CD4-positive, alpha-beta T cell treated with Interleukin-6 at 100 ng/mL for 8 hours (primary cell): ENCODE measurements at places on chromosomes 3 and 15.
A peak's percentile ranks its signal among the peaks of the same experiment; 100 is the strongest.

DNA sequence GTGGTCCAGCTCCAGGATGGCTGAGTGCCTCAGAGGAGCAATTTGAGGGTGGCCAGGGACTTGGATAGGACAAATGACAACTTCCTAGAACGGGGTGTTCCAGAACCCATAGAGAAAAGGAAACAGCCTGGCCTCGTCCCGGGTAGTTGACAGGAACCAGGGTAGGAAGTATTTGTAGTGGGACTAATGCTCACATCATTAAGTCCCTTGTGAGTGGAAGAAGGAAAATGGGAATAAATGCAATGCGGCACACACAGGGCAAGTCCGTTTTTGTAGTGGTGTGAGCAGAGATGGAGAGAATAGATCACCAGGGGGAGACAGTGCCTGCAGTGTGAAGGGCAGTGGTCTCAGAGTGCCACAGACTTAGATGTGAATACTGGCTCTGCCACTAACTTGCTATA is 19.6 kb downstream of the TIMP4 start:
- no peak for DNase-seq

DNA sequence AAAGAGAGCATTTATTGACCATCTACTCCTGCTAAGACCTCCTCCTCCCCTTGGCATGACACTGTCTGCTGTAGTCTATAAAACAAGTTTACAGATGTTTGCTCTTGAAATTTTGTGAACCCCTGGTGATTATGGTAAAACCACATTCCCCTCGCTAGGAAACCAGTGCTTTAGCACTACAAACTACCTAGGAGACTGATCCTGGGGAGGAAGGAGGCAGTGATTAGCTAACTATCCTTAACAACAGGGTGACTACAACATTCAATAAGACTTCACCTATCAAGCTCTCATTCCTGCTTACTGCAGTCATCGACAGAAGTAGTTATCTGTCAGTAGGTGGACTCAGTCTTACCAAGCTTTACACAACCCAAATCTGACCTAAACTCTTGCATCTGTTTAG is 371.3 kb downstream of the TUSC7 start:
- no peak for DNase-seq

DNA sequence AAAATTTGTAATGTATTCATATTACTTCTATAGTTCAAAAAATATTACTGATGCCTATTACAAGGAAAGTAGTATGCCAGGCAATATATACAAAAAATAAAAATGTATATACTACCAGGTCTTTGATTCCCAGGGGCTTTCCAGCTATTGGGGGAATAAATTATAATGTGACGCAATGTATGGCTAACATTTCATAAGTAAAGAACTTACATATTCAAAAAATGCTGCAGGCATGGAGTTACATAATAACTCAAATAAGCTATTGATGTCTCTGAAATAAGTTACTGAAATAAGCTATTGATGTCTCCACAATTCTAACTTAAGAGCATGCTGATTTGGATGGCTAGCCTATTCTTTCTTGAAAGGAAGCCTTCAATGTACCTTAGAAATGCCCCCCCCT is 30.2 kb downstream of the MCCC1 start:
- no peak for DNase-seq

DNA sequence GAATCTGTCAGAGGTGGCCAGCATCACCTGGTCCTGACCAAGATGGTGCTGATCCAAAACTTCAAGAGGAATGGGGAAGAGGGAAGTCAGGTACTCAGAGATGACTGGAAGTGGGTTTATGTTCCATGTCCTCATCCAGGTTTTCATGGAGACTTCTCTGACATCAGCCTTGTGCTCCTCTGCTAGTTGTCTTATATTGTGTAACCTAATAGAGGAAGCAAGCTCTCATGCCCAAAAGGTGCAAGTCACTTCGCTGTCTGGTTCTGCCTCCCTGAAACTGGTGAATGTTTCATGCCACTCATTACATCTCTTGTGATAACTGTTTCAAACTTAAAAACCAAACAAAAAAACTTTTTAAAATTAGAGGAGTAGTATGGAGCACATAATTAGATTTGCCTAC is 127.2 kb upstream of the MANF start:
- DNase-seq, result no peak

DNA sequence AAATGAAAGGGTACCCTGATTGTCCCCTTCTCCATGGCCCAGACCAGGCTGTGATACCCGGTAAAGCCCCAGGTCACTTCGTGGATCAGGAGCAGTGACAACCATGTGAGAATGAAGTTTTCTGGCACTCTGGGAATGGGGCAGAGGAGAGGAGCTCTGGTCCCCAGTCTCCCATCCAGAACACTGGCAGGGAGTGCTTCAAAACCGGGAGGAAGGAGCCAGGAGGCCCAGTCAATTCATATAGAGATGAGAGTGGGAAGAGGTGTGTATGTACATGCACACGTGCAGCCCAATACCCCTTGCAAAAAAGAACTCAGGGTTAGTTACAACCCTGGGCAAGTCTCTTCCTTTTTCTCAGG is 101.4 kb upstream of the TLE3 start:
- DNase-seq, result no peak

- DNase-seq, result no peak
Measured at GRCh38 chr3:62134061-62134496, 239.3 kb downstream of the FEZF2 start.

DNA sequence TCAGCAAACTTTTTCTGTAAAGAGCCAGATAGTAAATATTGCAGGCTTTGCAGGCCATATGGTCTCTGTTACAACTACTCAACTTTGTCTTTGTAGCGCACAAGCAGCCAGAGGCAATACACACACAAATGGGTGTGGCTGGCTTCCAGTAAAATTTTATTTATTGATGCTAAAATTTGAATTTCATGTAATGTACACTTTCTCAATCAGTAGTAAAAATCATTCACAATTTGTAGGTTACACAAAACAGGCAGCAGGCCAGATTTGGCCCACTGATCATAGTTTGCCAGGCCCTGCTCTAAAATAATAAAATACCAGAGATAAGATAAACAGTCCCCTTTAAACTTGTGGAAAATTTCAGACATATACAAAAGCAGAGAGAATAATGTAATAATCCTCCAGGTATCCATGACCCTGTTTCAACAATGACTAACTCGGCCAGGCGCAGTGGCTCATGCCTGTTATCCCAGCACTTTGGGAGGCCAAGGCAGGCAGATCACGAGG is 330.3 kb downstream of the SHQ1 start:
- no peak for DNase-seq

- no peak for DNase-seq
Measured at GRCh38 chr3:24405057-24405456, 89.6 kb downstream of the THRB start.

- DNase-seq, result no peak
Measured at GRCh38 chr3:159732172-159733111, 256.2 kb upstream of the IL12A start.

GRCh38 chr3:59872128-59872527 is 822.3 kb upstream of the CFAP20DC start:
- no peak for DNase-seq

GRCh38 chr3:121748680-121749275 is 763 bp downstream of the GOLGB1 start:
- DNase-seq, result peak; percentile 9

DNA sequence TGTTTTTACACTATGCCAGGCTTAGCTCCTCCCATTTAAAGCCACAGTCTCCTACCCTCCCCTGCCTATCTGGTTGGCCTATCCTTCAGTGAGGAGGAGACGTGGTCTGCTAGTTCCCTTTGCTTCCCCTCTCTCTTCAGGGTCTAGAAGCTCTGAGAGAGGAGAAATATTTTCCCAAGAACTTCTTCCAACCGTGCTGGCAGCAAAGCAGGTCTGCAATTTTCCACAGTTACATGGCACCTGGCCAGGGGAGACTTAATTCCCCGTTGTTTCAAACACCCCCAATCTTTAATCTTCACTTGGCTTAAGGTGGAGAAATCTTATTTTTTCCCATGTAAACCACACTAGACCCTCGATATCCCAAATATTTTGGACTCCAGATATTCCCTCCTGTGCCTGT is 149.5 kb upstream of the MCTP2 start:
- no peak for DNase-seq

DNA sequence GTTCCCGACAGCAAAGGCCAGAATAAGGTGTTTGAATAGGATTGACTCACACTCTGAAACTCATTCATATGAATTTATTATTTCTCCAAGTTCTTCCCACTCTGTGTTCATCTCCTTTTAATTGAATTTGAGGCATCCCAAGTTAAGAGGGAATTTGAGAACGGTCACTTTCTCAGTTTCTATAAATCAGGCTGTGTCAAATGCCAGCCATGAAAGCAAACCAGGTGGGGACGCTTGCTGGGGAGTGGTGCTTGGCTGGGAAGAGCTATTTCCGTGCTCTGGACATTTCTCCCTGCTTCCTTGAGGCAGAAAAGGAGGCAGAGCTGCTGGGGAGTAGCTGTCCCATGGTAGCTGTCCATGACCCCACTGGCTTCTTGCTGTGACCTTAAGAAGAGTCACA is 116.6 kb downstream of the FBN1 start:
- DNase-seq, result no peak

DNA sequence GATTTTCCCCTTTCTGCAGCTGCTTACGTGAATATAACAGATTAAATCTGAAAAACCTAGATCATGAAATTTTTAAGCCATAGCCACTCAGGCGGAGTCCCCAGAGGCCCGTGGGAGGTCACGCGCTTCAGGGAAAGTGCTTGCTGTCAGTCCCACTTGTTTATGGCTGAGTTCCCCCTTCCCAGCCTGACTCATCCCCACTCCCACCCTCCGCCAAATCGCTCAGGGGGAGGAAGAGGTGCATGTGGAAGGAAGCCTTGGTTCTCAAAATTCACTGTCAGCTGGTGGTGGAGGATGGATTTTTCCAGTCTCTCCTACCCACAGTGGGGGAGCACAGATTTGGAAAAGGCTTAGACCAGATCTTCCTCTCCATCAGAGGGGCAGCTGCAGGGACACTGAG is 67.4 kb downstream of the CORO2B start:
- no peak for DNase-seq

DNA sequence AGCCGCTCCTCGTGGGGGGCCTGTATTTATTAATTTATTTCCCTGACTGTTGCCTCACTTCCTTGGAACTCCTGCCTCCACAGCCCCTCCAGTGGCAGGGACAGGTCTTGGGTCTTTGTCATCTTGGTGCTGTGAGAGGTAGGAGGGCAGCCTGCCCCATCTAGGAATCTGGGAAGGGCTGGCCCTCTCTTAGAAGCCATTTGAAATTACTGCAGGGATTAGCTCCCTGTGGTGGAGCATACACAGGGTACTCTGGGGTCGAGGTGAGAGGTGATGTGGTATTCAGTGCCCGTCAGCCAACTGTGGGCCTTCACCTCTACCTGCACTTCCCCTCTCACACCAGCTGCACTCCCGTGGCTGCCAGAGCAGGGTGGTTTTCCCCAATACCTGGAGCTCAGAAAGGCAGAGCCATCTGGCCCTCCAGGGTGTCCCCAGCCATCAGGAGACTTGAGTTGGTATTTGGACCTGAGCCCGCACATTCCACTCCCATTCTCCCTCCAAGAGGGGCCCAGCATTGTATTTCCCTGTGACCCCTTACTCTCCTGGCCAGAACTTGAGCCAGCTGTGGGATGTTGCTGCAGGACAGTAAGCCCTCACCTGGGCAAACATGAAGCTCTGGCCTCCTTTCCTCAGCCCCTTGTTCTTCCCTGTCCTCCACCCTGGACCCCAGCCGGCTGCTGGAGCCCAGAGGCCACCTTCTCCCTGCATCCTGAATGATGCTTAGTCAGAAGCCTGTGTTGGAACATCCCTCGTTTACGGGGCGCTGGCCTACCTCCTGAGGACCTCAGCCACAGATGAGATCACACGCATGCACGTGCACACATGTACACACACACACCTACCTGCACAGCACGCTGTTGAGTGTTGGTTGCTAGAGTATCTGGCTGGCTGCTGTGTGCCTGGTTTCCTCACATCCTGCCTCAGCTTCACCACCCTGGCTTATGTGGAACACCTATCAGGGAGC is 2.0 kb upstream of the JMJD7 start:
- DNase-seq, result no peak

DNA sequence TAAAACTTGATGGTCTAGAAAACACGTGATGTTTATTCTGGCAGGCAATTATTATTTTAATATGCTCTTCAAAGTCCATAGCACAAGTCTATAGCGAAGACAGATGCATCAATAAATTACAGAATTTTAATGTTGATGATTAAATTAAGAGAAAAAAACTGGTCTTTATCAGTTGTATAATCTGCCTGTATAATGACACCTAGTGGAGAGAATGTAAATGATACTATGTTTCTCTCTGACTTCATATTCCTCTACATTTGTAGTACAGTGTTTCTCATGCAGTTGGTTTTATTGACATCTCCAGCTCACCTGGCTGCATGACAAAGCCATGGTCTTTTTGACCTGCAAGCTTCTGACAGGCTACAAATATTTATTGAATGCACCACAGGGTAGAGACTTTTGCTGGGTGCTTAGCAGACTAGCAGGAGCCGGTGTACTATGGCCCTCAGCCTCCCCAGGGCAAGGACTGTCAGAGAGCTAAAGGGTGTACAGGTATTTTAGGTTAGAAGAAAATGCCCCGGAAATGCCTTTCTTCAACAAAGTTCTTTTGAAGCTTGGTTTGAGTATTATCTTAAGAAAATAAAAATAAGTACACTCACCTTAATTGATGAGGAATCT is 289.9 kb downstream of the GAP43 start:
- DNase-seq, result no peak

DNA sequence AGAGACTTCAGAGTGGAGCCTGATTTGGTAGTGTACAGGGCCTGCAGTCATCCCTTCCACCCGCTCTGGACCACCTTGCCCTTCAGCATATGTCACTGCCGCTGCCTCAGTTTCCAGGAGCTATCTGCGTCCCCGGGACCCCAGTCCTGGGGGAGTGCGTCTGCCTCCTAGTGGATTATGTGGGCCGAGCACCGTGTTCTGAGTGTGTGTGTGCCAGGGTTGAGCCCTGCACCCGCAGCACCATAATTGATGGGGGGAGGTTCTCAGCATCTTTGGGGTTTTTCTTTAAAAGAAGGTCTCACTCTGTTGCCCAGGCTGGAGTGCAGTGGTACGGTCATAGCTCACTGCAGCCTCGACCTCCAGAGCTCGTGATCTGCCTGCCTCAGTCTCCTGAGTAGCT is 33.6 kb downstream of the CD276 start:
- no peak for DNase-seq

- no peak for DNase-seq
Measured at GRCh38 chr15:38041576-38041975, 107.1 kb downstream of the TMCO5A start.

DNA sequence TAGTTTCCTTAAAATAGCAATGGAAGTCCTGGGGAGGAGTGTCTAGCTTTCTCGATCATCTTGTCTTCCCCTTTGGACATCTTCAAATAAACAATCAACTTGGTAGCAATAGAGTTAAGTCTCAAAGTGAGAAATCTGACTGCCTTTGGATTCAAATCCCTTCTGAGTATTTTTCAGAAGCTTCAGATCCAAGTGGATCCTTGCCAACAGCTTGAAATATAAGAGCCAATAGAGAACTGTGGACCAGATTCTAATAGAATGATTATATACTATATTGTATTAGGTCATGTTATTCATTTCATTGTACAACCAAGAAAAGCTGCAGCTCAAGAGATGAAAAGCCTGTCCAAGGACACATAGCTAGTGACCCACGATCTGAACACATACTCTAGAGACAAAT is 60.2 kb downstream of the SYNPR start:
- no peak for DNase-seq
